ENCODE measurements at places on chromosomes 5 and 9. TPM values are rescaled to one million over a fixed set of nuclear protein-coding genes. Genes with fewer than 3 reads are reported as not detected.
A peak's percentile ranks its signal among the peaks of the same experiment; 100 is the strongest.

Gene HRCT1
- 15.9 TPM for total RNA-seq

DNA sequence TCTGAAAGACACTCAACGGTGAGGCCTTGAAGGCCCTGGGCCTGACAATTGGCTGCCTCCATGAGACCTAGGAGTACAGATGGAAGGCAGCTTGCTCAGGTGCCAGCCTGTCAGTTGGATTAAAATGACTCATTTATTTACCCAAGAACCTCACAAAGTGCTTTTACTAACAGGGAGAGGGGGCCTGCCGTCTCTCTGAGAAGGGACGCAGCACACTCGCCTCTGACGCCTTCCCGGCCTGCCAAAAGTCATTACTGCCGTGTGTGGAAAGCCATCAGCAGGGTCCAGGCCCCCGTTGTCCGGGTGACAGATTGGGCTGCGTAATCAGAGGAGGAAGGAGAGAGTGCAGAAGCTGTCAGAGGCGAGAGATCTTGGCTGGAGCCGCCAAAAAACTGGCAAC, 32.4 kb downstream of the DDX31 start:
- DNase-seq = no peak

DNA sequence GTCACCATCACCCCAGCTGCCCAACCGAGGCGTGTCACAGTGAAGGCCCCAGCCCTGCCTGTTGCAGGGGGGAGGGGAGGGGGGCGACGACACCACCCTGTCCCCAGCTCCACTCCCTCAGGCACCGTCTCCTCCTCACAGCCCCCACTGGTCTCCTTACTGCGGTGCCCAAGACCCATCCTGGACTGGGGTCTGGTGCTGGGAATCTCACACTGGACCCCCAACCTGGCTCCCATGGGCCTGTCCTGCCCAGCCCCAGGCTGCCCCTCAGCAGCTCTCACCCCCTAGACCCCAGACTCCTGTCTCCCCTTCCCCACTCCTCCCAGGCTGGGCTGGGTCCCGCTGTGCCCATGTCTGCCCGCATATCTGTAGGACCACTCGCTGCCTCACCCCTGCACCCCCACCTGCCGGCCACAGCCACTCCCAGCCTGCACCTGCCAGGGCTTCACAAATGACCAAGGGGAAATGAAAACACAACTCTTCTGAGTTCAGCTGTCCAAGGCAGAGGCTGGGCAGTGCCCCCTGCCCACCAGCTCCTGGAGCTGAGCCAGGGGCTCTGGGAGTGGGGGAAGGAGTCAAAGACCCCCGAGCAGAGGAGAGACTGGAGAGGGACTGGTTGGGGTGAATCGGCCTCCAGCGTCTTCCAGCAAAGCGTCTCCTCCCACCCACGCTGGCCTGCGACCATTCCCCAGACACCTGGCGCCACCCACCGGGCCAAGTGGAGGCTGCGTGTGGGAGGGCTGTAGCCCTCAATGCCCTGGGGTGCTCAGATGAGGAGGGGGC, 32.6 kb upstream of the EGFL7 start:
- DNase-seq = peak; percentile 78

DNA sequence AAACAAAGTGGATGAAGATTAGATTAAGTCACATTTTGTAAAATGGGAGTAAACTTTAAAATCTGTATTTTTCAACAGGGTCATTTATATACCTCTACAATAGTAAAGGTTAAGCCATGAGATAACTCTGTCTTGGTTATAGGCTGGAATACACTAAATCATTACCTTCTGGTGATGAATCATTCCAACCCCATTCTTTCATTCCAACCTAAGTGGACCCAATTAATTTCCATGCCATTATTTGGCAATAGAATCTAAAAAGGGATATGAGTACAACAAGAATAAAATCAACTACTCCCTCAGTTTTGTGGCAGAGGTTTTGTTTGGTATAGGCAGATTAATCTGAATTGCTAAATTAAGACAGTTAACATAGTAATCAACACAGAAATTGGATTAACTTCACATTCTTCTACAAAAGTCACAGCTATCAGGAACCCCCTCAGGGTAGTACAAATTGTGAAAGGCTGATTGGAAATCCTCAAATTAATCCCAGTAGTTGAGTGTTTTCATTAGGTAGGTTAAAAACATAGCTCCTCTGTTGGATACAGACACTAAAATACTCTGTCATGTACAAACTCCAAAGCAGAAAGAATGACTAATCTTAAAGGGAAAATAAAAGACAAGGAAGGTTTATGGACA, 54.2 kb downstream of the ELAVL2 start:
- no peak for DNase-seq

- DNase-seq = no peak
These were observed 930 bp downstream of the ANKS6 start for GRCh38 chr9:98795295-98795955.

GRCh38 chr9:129595311-129595741, 25.6 kb downstream of the C9orf50 start:
- no peak for DNase-seq

DNA sequence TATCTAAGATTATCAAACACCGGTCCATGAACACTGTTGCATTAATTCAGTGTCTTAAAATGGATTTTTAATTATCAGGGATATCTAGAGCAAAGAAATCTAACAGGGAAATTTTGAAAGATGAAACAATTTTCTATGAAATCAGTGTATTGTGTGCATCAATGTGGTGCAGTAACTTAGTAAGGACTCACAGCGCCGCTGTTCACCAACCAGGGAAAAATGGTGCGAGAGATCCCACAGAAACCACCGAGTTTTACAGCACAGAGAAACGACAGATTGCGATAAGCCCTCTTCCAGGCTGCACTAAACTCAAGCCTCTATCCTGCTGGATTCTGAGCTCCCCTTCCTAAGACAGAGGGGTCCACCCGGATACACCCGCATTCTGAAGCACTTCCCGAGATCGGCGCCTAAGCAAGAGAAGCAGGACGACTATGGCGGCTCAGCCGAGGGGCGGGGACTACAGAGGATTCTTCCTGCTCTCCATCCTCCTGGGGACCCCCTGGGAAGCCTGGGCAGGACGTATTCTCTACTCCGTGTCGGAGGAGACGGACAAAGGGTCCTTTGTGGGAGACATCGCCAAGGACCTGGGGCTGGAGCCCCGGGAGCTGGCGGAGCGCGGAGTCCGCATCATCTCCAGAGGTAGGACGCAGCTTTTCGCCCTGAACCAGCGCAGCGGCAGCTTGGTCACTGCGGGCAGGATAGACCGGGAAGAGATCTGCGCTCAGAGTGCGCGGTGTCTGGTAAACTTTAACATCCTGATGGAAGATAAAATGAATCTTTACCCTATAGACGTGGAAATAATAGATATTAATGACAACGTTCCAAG, at the start of gene PCDHGA7:
PCDHGA7 (plus strand) TSS at position 274 of the 826 bp plus-strand sequence; CDS start at position 432, 158 bp downstream.
- DNase-seq = no peak

Gene CYSRT1
- total RNA-seq = not detected

GRCh38 chr9:127256324-127256723, 8.2 kb upstream of the GARNL3 start:
- DNase-seq = no peak

Gene PAEP
- not detected for total RNA-seq

DNA sequence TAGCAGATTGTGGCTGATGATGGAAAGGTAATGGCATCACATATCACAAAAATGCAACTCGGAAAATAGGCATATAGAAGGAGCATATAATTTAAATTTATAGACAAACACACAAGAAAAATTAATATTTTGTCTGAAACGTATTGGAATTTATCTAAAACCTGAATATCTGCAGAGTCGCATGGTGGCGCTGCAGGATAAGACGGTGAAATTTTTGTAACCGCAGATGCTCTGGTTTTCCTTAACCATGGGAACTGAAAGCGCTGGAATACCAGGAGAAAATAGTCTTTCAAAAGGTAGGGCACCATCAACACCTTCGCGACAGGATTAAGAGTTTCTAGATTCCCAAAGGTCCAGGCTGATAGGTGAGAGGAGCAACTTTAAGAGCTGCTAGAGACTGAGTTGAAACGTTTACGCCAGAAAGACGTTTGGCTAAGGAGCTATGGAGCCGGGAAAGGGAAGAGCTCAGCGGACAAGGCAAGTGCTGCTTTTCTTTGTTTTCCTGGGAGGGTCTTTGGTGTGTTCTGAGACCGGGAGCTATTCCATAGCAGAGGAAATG, 11.0 kb upstream of the PCDHB15 start:
- DNase-seq = no peak

DNA sequence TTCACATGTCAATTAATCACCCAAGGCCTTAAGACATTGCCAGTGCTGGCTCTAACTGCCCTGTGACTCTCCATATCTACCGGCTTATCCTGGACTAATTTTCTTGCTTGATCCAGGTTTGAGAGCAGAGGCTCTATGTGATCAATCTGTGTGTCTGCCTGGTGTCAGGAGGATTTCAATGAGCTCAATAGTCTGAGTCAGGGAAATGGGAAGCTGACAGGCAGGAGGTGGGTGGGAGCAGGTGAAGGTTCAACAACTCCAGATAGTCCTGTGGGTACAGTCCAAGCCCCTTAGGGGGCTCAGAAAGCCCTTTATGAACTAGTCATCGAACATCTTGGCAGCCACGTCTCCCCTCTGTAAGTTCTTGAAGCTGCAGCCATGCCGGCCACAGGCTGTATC, 72.2 kb downstream of the SHB start:
- DNase-seq = no peak

DNA sequence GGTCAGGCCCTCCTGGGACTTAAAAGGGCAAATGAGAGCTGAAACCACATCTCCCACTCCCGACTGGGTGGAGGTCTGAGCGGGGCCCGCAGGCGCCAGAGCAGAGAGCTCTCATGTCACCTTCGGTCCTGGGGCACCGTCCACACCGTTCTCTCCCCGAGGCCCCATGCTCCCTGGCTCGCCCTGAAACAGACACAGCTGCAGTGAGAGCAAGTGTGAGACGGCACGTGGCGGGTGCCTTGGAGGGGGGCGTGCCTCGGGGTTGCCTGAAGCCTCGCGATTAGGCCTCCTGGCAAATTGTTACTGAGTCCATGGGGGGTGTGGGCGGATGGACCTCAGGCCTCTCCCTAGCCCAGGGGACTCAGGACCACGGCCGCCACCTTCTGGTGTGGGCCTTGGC, 24.1 kb upstream of the PHYKPL start:
- no peak for DNase-seq

Gene ZNF618
- 4.6 TPM for total RNA-seq

Gene PCDHGB4
- total RNA-seq = 1.7 TPM

DNA sequence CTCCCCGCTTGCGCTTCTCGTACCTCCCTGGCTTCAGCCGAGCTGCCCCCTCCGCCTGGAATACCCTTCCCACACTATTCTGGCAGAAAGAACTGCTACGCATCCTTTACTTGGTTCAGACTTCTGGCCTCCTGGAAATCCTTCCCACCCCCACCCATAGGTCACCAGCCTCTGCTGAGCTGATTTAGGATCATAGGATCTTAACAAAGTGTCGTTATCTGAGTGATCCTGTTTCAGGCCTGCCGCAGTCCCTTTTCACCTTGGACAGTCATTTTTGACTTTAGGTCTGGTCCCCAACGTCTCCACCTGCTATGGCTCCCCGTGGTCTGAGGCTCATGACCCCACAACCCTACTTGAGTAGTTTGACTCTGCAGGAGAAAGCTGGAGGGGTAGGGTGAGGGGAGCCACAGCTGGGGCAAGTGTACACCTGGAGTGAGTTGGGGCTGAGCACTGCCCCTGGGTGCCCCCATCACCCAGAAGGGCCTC, 27.3 kb downstream of the EGR1 start:
- no peak for DNase-seq

DNA sequence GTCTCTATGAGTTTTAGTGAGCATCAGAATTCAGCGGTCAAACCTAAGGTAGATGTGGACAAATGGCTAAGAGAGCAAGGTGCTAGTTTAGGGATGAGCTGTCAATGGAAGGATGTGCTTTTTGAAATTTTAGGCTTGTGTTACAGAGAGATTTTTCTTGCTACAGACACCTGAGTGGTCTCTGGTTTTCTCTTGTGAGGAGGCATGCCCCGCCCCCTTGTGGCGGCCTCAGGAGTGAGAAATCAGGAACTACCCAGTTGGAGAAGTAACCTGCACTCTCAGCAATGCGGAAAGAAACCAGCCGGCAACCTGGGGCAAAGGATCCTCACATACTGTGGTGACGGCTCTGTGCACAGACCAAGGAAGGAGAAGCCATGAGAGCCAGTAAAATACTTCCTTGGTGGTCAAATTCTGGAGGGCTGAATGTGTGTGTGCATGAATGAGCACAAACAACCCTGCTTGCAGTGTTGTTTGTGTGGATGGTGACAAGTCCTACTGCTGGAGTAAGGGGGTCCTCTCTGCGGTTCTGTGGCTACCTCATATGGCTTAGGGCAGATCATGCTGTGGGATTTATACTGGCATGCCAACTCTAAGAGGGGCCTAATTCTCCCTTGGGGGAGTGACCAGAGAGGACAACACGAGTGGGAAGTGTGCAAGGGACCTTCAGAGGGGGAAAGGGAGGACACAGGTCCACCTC, 16.7 kb upstream of the HSD17B4 start:
- DNase-seq = peak; percentile 60

DNA sequence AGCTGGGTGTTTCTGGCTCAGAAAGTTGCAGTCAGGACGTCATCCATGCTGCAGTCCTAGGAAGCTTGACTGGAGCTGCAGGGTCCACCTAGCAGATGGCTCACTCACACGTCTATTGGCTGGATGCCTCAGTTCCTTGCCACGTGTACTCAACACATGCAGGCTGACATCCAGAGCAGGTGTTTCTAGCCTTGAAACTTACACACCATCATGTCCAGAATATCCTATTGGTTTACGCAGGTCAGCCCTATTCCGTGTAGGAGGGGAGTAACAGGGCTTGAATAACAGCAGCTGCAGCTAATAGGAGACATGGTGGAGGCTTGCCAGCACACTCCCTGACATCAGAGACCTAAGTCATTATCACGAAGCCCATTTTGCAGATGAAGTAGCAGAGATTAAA, 473.5 kb downstream of the ACTL7B start:
- no peak for DNase-seq

- DNase-seq = no peak
These were observed 375.8 kb downstream of the GADD45G start for GRCh38 chr9:89980600-89980999.

DNA sequence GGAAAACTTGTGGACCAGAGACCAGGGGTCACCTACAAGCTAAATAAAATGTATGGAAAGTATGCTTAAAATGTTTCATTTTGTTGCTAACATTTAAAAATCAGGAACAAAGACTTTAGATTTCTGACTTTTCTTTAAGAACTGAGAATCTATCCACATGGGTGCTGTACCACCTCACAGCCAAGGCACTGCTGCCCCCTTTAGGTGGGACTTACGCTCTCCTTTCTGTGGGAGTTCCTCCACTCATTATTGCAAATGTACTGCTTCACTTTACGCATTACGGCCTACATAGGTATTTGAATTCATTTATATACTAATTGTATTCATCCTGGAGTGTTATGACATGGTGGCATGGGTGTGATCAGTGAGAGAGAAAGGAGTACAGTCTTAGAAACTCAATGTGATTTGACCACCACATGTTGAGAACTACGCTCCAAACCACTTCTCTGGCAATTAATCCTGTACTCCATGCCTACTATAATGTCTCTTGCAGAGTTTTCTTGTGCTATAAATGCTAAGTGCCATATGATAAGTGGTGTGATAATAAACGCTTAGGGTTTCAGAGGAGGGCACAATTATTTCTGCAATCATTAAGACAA, 24.7 kb upstream of the CETN3 start:
- DNase-seq = peak; percentile 54

DNA sequence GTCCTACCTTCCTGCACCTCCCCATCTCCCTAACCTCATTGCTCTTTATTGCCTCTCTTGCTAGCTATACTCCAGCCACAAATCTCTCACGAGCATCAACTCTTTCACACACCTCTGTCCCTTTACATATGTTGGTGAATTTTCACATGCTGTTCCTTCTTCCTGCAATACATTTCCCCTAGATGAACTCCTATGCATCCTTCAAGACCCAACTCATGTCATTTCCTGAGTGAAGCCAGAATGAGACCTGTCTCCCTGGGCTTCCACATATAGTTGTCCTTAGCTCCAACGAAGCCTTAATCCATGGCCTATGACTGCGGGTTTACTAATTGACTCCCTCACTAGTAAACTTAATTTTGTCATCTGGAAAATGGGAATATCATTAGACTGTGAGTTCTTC, 297.3 kb upstream of the PANK3 start:
- no peak for DNase-seq

All from Peyer's patch (tissue), 4 donors.